ENCODE measurements at places on chromosomes 2 and 18. TPM values are rescaled to one million over a fixed set of nuclear protein-coding genes. Genes with fewer than 3 reads are reported as not detected.

The LYG2 gene
- not detected for total RNA-seq

The TUBA4B gene
- not detected for total RNA-seq

The SP140 gene
- total RNA-seq = 61.4 TPM

The IL36A gene
- total RNA-seq = not detected

The MAIP1 gene
- total RNA-seq = 20.0 TPM

The TCF23 gene
- not detected for total RNA-seq

The TTN gene
- 13.5 TPM for total RNA-seq

The CLEC4F gene
- total RNA-seq = not detected

The G6PC2 gene
- total RNA-seq = not detected

The NT5C1B gene
- not detected for total RNA-seq

The L3MBTL4 gene
- total RNA-seq = 0.09 TPM

The ASTL gene
- total RNA-seq = 12.2 TPM

The NTSR2 gene
- not detected for total RNA-seq

The FKBP1B gene
- 4.0 TPM for total RNA-seq

The STON1 gene
- 2.7 TPM for total RNA-seq

The EPB41L3 gene
- total RNA-seq = 3.4 TPM

The ARHGAP15 gene
- total RNA-seq = 141 TPM

The BMP10 gene
- total RNA-seq = not detected

DNA sequence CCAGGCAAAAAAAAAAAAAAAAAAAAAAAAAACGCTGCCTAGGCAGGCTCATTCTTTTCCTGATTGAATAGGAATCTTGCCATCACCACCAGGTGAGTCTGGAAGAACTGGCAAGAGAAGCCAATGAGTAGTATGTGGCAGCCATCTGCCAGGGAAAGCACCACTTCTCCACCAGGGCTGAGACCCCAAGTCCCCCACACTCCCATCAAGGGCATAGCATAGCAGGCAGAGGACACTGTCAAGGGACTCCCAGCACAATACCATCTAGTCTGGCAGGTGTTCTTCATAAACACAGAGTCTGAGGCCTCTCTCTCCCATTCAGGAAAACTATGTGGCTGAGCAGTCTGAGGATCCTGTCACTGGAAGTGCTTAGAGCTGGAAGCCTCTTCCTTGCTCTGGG lies 538.1 kb upstream of the DSEL start:
- no peaks in the 10 kb centered on the region for H3K27me3 ChIP-seq
- H3K27ac ChIP-seq = no peak overlapping the region
- no peak for DNase-seq
- no peaks in the 10 kb centered on the region for H3K4me1 ChIP-seq
- no peaks in the 10 kb centered on the region for H3K36me3 ChIP-seq
- no peak overlapping the region for H3K4me3 ChIP-seq

DNA sequence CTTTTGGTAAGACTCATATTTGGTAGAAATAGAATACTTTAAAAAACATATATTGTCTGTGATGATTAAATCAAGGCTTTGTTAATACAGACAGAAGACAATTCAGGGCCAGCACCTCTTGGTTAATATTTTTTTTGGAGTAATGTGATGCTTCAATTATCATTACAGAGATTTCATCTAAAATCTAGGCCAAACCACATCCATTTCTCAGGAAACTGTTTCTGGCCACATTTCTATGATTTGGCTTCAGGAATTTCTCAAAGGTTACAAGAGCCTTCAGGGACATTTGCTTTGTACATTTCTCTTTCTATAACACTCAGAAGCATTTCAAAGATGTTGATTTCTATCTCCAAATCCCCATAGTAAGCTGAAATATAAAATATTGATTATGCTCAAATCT lies 614.9 kb downstream of the LRP1B start:
- no peaks in the 10 kb centered on the region for H3K36me3 ChIP-seq
- DNase-seq = no peak
- no peaks in the 10 kb centered on the region for H3K27me3 ChIP-seq
- H3K27ac ChIP-seq = no peak overlapping the region
- no peaks in the 10 kb centered on the region for H3K4me1 ChIP-seq
- no peak overlapping the region for H3K4me3 ChIP-seq

GRCh38 chr2:58110765-58111164 lies 64.2 kb downstream of the VRK2 start:
- H3K4me1 ChIP-seq = no peaks in the 10 kb centered on the region
- H3K36me3 ChIP-seq = peaks cover 14% of the 10 kb centered on the region
- no peak overlapping the region for H3K27ac ChIP-seq

DNA sequence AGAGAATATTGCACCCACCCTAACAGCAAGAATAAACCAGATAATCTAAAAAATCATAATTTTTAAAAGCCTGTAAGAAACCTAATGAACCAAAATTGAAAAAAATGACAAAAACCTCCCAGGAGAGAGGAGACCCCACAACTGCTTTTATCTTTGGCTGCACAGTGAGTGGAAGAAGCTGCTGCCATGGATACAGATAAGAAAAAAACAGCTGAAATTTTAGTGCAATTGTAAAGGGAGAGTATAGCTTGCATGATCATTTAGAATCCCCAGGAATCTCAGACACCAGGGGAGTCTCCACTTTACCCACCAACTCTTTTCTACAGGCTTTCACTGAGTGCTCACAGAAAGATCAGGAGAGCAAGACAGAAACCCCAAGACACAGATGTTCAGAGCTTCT lies 338.1 kb upstream of the NCKAP5 start:
- no peak for DNase-seq
- H3K4me3 ChIP-seq = no peak overlapping the region
- no peaks in the 10 kb centered on the region for H3K4me1 ChIP-seq
- no peak overlapping the region for H3K27ac ChIP-seq

- H3K27me3 ChIP-seq = peaks cover 16% of the 10 kb centered on the region
- peak overlapping the region; percentile 95 for H3K4me3 ChIP-seq
- no peak for DNase-seq
- H3K36me3 ChIP-seq = peaks cover 25% of the 10 kb centered on the region
Measured at GRCh38 chr2:225040856-225041206, 1.4 kb downstream of the DOCK10 start.

- H3K27ac ChIP-seq = no peak overlapping the region
- H3K4me3 ChIP-seq = no peak overlapping the region
- no peak for DNase-seq
- H3K4me1 ChIP-seq = peaks cover 23% of the 10 kb centered on the region
- peaks cover 5% of the 10 kb centered on the region for H3K27me3 ChIP-seq
- peaks cover 1% of the 10 kb centered on the region for H3K36me3 ChIP-seq
Measured at GRCh38 chr2:217085543-217085942, 225.7 kb upstream of the TNP1 start.

GRCh38 chr2:131646669-131647297 lies 119.1 kb downstream of the CCDC74A start:
- H3K27ac ChIP-seq = no peak overlapping the region
- no peak overlapping the region for H3K4me3 ChIP-seq
- H3K27me3 ChIP-seq = peaks cover 48% of the 10 kb centered on the region
- H3K36me3 ChIP-seq = no peaks in the 10 kb centered on the region
- no peak for DNase-seq

DNA sequence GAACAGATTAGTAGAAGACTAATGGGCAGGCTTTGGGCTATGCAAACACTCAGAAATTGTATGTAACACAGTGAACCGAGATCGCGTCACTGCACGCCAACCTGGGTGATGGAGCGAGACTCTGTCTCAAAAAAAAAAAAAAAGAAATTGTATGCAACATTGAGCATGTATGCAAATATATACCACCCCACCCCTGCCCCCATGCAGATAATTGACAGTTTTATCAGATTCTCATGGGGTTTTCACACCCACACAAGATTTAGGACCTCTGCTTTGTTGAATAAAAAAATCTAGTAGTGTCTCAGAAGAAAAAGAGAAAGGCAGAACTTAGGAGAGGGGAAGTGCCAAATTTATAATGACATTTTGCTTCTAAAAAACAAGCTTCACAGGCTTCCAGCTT lies 131.6 kb upstream of the FN1 start:
- H3K27ac ChIP-seq = no peak overlapping the region
- peaks cover 11% of the 10 kb centered on the region for H3K27me3 ChIP-seq
- no peak overlapping the region for H3K4me3 ChIP-seq
- H3K36me3 ChIP-seq = no peaks in the 10 kb centered on the region
- H3K4me1 ChIP-seq = no peaks in the 10 kb centered on the region
- DNase-seq = no peak

- DNase-seq = no peak
- peaks cover 11% of the 10 kb centered on the region for H3K36me3 ChIP-seq
- no peak overlapping the region for H3K27ac ChIP-seq
- H3K27me3 ChIP-seq = no peaks in the 10 kb centered on the region
Measured at GRCh38 chr2:28901202-28901601, 6.7 kb downstream of the WDR43 start.

GRCh38 chr18:74610051-74610615 lies 12.5 kb downstream of the ZNF407 start:
- no peak overlapping the region for H3K27ac ChIP-seq
- DNase-seq = no peak
- peaks cover 5% of the 10 kb centered on the region for H3K4me1 ChIP-seq
- no peaks in the 10 kb centered on the region for H3K36me3 ChIP-seq

DNA sequence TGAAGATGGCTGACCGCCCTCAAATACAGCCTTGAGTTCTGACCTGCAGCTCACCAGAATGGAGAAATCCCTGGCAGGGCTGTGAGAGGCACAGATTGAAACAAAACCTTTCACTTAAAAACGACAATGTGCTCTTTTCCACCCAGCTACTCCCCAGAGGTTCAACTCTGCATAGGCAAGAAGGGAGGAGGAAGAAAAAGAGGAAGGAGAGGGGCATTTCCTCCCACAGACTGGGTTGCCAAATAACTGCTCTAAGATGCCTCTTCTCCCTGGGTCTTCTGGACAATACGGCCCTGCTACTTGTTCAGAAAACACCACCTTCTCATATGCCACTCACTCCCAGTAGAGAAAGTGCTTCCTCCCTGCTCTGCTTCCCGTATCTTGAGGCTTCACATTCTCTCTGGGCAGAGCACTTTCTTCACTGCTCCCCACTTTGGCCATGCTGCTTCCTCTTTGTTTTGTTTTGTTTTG lies 136.4 kb upstream of the SLC1A4 start:
- no peak overlapping the region for H3K27ac ChIP-seq
- no peak overlapping the region for H3K4me3 ChIP-seq
- peaks cover 6% of the 10 kb centered on the region for H3K27me3 ChIP-seq
- DNase-seq = no peak
- no peaks in the 10 kb centered on the region for H3K36me3 ChIP-seq

GRCh38 chr2:108288534-108289106 lies at the start of gene SULT1C2:
SULT1C2 (plus strand) TSS chr2:108288895; CDS start chr2:108293668, 4,773 bp downstream.
- H3K4me3 ChIP-seq = no peak within 1 kb of the TSS
- H3K4me1 ChIP-seq = no peaks in the 10 kb centered on the region
- H3K36me3 ChIP-seq = no peaks in the 10 kb centered on the region

- H3K27me3 ChIP-seq = no peaks in the 10 kb centered on the region
- H3K4me3 ChIP-seq = no peak overlapping the region
- peaks cover 4% of the 10 kb centered on the region for H3K36me3 ChIP-seq
- H3K27ac ChIP-seq = no peak overlapping the region
Measured at GRCh38 chr2:64952511-64953482, 36.4 kb upstream of the SLC1A4 start.

- H3K4me3 ChIP-seq = no peak overlapping the region
- no peaks in the 10 kb centered on the region for H3K27me3 ChIP-seq
- H3K27ac ChIP-seq = no peak overlapping the region
- peaks cover 3% of the 10 kb centered on the region for H3K36me3 ChIP-seq
Measured at GRCh38 chr2:67388680-67389079, 8.5 kb upstream of the ETAA1 start.

GRCh38 chr2:86001326-86001725 lies 104.4 kb downstream of the POLR1A start:
- H3K27me3 ChIP-seq = no peaks in the 10 kb centered on the region
- peak overlapping the region; percentile 99 for H3K27ac ChIP-seq
- DNase-seq = no peak
- H3K36me3 ChIP-seq = peaks cover 24% of the 10 kb centered on the region
- peaks cover 54% of the 10 kb centered on the region for H3K4me1 ChIP-seq

- H3K27me3 ChIP-seq = peaks cover under 1% of the 10 kb centered on the region
- H3K4me1 ChIP-seq = no peaks in the 10 kb centered on the region
- no peak overlapping the region for H3K4me3 ChIP-seq
- no peak overlapping the region for H3K27ac ChIP-seq
Measured at GRCh38 chr2:29848566-29849310, 72.6 kb downstream of the ALK start.

DNA sequence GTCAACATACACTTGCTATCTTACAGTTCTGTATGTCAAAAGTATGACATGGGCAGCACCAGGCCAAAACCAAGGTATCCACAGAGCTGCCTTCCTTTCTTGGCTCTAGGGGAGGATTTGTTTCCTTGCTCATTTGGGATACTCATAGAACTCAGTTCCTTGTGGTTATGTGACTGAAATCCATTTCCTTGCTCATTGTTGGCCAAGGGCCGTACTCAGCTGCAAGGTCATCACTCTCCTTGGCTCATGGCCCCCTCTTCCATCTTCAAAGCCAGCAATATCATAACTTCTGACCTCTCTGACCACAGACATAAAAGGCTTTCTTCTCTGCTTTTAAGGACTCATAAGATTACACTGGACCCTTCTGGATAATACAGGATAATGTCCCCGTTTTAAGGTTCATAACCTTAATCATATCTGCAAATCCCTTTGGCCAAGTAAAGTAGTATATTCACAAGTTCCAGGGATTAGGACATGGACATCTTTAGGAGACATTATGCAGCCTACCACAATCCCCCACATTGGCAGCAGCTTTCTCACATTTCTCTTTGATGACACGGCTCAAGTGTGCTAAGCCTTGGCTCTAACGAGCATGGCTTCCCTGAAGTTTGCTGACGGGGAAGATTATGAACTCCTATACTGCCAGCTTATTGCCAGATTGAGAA lies 20.9 kb downstream of the TMEM237 start:
- H3K36me3 ChIP-seq = peaks cover 17% of the 10 kb centered on the region
- H3K27me3 ChIP-seq = no peaks in the 10 kb centered on the region
- H3K4me3 ChIP-seq = no peak overlapping the region
- H3K4me1 ChIP-seq = no peaks in the 10 kb centered on the region

DNA sequence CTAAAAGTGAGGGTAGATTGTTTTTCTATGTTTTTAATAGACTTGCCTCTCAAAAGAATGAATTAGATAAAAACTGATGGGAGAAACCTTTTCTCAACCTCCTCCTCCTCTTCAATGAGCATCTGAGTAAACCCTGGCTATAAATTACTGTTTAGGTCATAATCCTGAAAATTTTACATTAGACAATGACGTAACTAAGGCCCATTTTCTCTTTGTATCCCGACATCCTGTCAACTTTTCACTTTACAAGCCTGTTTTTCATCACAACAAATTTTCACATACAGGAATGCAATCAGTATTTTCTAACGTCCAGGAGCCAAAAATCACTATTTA lies 1.3 kb downstream of the SPIRE1 start:
- H3K27ac ChIP-seq = no peak overlapping the region
- H3K4me3 ChIP-seq = peak overlapping the region; percentile 85
- DNase-seq = no peak
- H3K27me3 ChIP-seq = peaks cover 29% of the 10 kb centered on the region
- peaks cover 23% of the 10 kb centered on the region for H3K4me1 ChIP-seq
- no peaks in the 10 kb centered on the region for H3K36me3 ChIP-seq
